ENCODE measurements at places on chromosomes 4 and X. TPM values are rescaled to one million over a fixed set of nuclear protein-coding genes. Genes with fewer than 3 reads are reported as not detected.

The PDE5A gene
- total RNA-seq = not detected

The NOCT gene
- 9.9 TPM for total RNA-seq

The ENPP6 gene
- total RNA-seq = 1.4 TPM

The SMPX gene
- not detected for total RNA-seq

The OPHN1 gene
- total RNA-seq = 0.84 TPM

DNA sequence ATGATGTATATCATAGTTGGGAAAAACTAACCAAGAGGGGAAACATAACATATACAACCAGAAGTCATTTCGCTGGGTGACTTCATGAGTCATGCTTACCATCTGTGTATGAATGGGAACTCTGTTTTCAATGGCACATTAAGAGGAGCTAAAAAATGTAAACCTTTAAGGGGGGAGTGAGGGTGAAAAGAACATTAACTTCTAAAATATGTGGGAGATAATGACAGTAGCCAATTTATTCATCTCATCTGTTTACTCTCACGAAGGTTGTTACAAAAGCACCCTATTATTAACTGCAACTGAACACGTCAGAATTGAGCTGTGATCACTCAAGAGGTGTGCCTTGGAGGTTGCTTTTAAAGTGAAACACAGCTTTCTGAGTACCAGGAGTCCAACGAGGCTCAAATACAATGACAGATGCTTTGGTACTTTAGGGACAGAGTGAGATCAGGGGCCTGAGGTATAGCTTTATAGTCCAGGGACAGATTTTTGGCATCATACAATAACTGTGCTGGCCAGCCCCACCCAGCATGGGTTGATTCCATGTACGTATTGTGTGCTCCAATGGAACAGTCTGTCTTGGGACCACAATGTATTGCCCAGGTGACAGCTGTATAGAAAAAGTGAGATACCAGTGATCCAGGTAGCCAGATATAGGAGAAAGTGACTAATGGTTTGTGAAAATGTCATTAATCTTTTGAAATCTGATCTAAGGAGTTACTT, 107.3 kb downstream of the AMMECR1 start:
- H3K4me3 ChIP-seq = no peak overlapping the region
- H3K27me3 ChIP-seq = no peaks in the 10 kb centered on the region
- H3K27ac ChIP-seq = no peak overlapping the region
- DNase-seq = no peak

DNA sequence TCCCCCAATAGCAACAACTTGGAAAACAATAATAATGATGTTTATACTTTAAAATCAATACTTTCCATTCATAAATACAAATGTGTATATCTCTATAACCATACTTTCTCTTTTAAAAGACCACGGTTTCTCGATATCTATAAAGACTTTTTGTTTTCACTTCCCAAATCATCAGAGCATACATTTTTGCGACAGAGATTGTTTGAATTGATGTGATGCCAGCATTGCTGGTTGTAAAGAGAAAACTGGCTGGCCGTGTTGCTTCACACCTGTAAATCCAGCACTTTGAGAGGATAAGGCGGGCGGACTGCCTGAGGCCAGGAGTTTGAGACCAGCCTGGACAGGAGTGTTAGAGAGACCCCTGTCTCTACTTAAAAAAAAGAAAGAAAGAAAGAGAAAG, 77.6 kb upstream of the ZNF518B start:
- H3K4me1 ChIP-seq = no peaks in the 10 kb centered on the region
- H3K4me3 ChIP-seq = no peak overlapping the region
- no peak overlapping the region for H3K27ac ChIP-seq
- no peaks in the 10 kb centered on the region for H3K36me3 ChIP-seq
- peaks cover 6% of the 10 kb centered on the region for H3K27me3 ChIP-seq

GRCh38 chr4:137861682-137862081, 329.4 kb upstream of the PCDH18 start:
- no peaks in the 10 kb centered on the region for H3K27me3 ChIP-seq
- no peak for DNase-seq
- no peaks in the 10 kb centered on the region for H3K4me1 ChIP-seq

- H3K27ac ChIP-seq = no peak overlapping the region
- peaks cover 17% of the 10 kb centered on the region for H3K36me3 ChIP-seq
- no peak overlapping the region for H3K4me3 ChIP-seq
- H3K27me3 ChIP-seq = peaks cover 7% of the 10 kb centered on the region
- DNase-seq = no peak
- H3K4me1 ChIP-seq = no peaks in the 10 kb centered on the region
These were observed 12.8 kb upstream of the SCARB2 start for GRCh38 chr4:76226418-76226817.

- H3K4me1 ChIP-seq = peaks cover 12% of the 10 kb centered on the region
- peak overlapping the region; percentile 87 for H3K4me3 ChIP-seq
- H3K36me3 ChIP-seq = no peaks in the 10 kb centered on the region
- no peaks in the 10 kb centered on the region for H3K27me3 ChIP-seq
- H3K27ac ChIP-seq = no peak overlapping the region
- DNase-seq = peak; percentile 95
These were observed 3.2 kb downstream of the FLNA start for GRCh38 chrX:154371017-154371788.

DNA sequence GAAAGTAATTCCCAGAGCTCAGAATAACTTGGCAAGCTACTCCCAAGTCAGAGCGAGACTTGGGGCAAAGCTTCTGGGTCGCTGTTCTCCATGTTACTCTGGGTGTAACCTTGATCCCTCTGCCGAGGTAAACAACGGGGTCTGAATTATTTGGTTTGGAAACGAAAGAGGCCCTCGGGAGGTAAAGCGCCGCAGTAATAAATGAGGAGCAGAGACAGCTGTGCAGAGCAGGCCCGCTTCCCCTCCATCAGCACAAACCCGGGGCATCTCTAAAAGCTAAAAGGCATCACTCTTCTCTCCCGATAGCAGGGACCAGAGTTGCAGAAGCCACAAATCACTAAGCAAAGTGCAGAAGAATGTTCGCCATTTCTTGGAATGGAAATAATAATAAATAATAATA, 561.5 kb downstream of the BCOR start:
- H3K27ac ChIP-seq = no peak overlapping the region
- no peak for DNase-seq
- H3K36me3 ChIP-seq = no peaks in the 10 kb centered on the region
- H3K27me3 ChIP-seq = peaks cover 35% of the 10 kb centered on the region
- no peak overlapping the region for H3K4me3 ChIP-seq

DNA sequence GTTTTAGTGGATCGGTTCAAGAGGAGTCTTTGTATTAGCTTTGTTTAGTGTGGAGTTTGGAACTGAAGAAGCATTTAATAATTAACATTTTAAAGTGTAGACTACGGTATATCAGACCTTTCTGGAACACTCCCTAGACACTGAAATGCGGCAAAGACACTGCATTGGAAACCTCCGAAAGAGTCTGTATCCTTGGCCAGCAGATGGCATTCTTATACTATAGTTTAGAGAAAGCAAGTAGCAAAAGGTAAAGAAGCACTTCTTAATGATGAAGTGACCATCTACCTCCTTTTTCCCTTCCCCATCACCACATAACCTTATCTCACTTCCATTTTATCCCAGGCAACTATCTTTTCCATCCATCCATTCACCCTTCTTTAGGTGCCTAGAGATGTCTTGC, 7.6 kb downstream of the FABP2 start:
- H3K27ac ChIP-seq = no peak overlapping the region
- H3K36me3 ChIP-seq = no peaks in the 10 kb centered on the region
- DNase-seq = no peak

DNA sequence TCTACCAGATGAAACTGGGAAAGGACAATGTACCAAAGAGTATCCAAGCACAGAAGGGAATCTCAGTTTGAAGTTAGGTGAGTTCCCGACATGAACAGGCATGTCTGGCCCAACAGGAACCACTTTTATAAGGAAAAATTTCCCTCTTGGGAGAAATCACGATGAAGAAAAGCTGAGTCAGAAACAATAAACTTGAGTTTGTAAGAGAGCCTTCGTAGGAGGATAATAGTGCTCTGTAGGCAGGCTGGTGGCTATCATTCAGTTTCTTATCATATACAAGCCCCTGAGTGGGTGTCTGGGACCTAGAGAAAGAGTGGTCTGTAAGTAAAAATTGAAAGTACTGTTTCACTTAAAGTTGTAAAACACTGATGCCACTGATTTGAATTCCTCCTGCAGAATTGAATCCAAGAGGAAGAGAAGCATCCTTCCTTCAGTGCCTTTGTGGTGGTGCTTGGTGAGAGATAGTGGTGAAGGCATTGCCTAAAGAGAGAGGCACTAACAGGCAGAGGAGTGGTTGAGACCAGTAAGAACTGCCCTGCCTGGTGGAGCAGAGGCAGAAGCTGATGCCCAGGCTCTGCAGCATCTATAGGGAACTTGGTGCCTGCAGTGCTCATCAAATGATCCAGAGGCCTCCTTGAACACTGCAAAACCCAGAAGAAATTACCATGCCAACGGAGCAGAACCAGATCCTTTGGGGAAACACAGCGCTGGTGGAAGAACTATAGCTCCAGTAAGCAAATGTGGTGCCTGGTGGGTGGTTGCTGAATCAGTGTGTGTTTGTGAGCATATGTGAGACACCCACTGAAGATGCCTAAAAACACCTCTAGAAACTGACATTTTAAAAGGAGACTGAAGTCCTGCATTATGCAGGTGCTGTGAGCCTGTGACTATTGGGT, 31.7 kb upstream of the METAP1 start:
- H3K27me3 ChIP-seq = peaks cover 7% of the 10 kb centered on the region
- H3K36me3 ChIP-seq = no peaks in the 10 kb centered on the region
- H3K4me1 ChIP-seq = no peaks in the 10 kb centered on the region
- H3K27ac ChIP-seq = no peak overlapping the region
- no peak for DNase-seq

DNA sequence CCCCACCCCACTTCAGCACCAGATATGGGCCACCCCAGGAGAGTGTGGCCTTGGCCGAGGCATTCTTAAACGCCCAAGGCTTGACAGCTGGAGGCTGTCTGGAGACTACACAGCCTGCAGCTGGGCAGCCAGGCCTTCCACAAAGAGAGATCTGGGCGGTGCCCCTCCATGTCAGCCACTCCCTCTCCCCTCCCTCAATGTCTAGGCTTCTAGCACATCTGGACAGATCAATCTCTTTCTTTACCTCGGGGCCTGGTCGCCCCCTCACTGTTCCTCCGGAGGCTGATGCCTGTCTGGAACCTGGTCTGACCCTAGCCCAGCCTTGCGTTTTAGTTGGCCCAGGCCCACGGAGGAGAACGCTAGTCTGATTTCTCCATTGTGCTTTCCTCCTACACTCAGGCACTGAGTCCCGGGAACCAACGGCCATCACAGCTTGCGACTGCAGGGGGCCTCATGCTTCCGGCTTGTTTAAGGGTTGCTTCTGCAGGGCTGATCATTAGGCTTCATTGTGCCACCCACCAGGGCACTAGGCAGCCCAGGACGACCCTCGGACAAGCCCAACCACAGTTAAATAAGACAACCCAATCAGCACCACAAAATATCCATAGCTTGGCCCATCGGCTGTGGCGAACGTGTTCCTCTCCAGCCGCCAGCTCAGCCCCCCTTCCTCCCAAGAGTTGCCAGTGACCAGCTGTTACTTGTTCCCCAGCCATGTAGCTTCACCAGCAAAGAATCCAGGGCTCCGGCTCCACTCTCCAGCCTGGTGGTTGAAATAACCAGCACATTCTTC, 200.6 kb downstream of the BCOR start:
- no peaks in the 10 kb centered on the region for H3K36me3 ChIP-seq
- H3K27ac ChIP-seq = no peak overlapping the region
- no peaks in the 10 kb centered on the region for H3K4me1 ChIP-seq
- peaks cover 24% of the 10 kb centered on the region for H3K27me3 ChIP-seq
- no peak overlapping the region for H3K4me3 ChIP-seq
- DNase-seq = no peak

GRCh38 chr4:139674875-139675550, 9.4 kb downstream of the MGST2 start:
- no peak overlapping the region for H3K4me3 ChIP-seq
- H3K36me3 ChIP-seq = peaks cover 5% of the 10 kb centered on the region
- H3K27me3 ChIP-seq = no peaks in the 10 kb centered on the region
- no peak overlapping the region for H3K27ac ChIP-seq
- H3K4me1 ChIP-seq = peaks cover 9% of the 10 kb centered on the region
- DNase-seq = no peak

DNA sequence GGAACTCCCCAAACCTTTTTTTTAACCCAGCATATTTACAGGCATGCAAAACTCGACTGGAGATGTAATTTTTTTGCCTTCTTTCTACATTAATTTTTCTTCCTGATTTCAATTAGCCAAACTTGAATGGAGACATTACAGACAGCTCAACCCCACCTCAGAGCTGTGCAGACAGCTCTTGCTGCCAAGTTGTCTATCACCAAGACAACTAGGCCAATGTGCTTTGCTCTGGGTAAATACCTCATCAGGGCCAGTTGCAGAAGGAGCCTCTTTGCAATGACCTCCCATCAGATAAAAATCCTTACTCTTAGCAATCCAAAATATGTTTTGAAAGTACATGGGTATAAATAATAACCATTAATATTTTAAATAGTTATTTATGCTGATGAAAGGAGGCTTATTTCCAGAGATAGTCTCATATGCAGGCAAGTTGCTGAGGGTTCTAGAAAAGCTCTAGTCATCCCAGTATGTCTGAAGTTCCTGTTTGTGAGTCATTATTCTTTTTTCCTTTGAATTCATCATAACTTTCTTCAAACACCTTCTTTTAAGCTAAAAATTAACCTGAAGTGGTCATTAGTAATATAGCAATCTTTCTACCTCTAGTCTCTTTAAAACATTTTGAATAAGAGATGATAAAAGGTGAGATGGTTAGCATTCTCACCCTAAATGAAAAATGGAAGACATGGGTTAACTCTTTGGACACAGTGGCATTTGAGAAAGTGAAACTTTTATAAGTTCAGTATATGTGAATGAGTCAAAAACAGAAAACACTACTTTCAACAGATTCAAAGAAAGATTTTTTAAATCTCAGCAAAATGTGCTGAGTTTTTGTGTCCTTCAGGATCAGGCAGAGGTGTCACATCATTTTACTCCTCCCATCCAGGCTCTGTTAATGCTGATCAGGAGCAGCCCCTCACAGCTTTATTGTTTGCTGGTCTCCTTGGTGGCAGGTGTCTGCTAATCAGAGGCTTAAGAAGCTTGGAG, 475.5 kb upstream of the FGF16 start:
- H3K27ac ChIP-seq = no peak overlapping the region
- no peaks in the 10 kb centered on the region for H3K4me1 ChIP-seq
- H3K36me3 ChIP-seq = no peaks in the 10 kb centered on the region
- no peaks in the 10 kb centered on the region for H3K27me3 ChIP-seq
- H3K4me3 ChIP-seq = no peak overlapping the region
- no peak for DNase-seq

DNA sequence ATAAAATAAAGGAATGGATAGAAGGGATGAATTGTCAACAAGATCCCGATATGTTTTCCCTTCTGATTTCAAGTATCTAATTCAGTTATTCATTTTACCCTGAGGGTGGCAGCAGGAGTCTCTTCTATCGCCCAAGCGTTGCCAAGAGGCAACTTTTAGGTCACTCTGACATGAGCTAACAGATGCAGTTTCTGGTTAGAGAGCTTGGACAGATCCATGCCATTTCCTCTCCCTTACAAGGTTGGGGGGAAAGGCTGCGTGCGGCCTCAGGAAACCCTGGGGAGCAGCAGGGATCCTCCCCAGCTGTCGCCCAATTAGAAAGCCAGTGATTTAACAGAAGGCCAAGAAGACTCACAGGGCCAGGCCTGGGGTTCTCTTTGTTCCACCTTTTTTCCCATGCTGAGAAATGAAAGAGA, 35.3 kb upstream of the WAS start:
- no peak overlapping the region for H3K4me3 ChIP-seq
- no peaks in the 10 kb centered on the region for H3K36me3 ChIP-seq
- no peak for DNase-seq
- H3K27ac ChIP-seq = no peak overlapping the region
- H3K27me3 ChIP-seq = no peaks in the 10 kb centered on the region
